ENCODE measurements at places on chromosomes 4 and X. TPM values are rescaled to one million over a fixed set of nuclear protein-coding genes. Genes with fewer than 3 reads are reported as not detected.

GRCh38 chrX:6885909-6886308, 261.6 kb upstream of the STS start:
- DNase-seq, result no peak

DNA sequence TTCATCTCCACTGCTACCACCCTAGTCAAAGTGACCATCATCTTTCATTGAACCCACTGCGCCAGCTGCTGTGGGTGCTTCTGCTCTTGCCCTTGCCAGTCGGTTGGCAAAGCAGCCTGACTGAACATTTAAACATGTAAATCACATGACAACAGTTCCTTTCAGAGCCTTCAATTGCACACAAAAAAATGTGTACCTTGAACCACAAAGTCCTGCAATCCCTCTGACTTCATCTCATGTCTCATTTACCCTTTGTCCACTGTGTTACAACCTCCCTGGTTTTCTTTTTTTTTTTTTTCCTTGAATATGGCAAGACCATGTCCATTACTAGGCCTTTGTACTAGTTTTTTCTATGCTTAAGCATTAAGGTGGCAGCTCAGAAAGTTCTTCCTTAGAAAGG, 183.5 kb downstream of the GBA3 start:
- no peak for DNase-seq

DNA sequence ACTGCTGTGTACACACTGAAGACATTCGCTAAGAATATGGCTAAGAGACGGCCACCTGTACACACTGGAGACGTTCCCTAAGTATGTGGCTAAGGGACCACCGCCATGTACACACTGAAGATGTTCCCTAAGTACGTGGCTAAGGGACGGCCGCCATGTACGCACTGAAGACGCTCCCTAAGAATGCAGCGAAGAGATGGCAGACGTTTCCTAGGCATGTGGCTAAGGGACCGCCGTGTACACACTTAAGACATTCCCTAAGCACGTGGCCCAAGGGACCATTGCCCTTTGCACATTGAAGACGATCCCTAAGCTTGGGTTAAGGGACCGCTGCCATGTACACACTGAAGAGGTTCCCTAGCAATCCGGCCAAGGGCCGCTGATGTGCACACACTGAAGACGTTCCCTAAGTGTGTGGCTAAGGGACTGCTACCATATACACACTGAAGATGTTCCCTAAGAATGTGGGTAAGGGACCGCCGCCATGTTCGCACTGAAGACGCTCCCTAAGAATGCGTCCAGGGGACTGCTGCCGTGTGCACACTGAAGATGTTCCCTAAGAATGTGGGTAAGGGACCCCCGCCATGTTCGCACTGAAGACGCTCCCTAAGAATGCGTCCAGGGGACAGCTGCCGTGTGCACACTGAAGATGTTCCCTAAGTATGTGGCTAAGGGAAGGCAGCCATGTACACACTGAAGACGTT, 36.7 kb downstream of the DHRSX start:
- no peak for DNase-seq

DNA sequence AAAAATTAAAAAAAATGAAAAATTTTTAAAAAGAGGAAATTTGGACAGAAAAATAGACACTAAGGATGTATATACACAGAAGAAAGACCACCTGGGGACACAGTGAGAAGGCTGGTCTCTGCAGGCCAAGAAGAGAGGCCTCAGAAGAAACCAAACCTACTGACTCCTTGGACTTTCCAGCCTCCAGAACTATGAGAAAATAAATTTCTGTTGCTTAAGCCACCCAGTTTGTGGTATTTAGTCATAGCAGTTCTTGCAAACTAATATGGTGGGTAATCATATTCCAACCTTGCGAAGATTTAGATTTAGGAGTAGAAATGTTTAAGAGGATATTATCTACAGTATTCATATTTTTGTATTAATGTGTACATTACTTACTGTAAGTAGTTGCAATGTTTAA, 56.4 kb downstream of the COQ2 start:
- no peak for DNase-seq

DNA sequence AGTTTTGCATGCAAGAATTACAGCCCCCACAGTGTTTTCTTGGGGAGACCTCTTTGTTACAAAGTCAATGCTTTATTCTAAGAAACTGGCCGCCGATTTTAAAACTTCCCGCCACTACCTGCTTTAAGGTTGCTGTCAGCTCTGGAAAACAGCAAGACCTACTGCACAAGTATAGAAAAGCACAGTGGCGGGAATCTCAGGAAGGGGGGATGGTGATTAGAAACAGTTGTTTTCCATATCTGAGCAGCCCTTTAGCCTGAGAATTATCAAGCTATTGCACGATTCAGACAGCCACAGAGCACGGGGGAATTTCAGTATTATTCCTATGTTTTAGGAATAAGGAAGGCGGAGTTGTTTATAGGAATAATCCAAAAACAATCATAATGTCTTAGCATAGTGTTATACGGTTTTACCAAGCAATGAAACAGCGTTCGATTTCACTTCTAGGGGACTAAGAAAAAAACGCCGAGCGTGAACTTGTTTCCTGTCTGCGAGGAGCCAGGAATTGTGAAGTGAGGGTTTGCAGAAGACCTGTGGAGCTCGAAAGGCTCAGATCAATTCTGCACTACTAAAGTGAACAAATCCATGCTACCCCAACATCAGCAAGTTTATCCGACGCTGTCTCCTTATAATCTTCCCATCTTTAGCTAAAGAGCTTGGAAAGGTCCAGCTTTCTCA, 81.3 kb downstream of the HMGN5 start:
- peak; percentile 22 for DNase-seq

DNA sequence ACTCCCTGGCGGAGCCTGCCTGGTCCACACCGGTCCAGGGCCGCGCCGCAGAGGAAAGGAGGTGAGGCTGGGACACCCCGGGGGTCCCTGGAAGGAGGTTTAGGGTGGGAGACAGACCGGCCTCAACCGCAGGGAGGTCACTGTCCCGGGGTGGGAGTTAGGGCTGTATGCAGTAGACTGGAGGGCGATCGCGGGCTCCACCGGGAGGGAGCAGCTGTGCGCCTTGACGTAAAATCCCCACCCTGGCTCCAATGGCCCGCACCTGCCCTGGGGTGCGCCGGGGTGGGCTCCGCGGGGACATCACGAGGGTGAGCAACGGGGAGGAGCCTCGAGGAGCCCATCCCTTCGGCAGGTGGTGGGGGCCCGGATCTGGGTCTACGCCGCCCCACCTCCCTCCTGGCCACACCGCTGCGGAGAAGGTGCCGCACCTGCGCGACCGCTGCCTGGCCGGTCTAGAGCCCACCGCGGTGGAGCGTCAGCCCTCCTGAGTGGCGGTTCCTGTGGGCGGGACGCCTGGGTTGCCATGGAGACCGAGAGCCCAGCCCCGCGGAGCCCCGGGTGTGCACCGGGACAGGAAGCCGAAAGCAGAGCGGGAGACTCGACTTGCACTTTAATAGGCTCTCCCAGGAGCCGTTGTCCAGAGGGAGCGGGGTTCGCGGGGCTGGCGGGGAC, 105.1 kb downstream of the ADRA2C start:
- DNase-seq, result peak; percentile 16

GRCh38 chrX:115948018-115948923, 222.3 kb upstream of the AGTR2 start:
- peak; percentile 35 for DNase-seq

DNA sequence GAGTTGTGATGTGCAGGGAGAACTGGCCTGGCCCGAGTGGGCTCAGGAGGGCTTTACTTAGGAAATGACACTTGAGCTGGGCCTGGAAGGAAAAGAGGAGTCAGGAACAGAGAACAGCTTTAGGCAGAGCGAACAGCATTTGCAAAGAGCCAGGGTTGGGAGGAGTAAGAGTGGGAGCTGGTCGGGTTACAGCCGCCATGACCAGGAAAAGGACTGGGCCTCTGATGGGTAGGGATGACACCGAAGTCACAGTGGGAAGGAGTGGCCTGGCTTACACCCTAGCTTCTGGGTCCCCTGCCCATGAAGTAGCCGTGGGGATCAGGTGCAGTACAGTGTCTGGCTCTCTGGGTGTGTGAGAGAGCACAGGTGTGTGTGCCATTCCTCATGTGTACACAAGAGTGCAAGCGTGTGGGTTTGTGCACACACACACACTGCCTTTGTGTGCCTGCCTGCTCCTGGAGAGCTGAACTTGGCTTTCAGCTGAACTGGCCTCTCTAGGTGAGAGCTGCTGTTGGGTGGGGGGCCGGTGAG, 31.6 kb downstream of the TRMT44 start:
- DNase-seq, result no peak

DNA sequence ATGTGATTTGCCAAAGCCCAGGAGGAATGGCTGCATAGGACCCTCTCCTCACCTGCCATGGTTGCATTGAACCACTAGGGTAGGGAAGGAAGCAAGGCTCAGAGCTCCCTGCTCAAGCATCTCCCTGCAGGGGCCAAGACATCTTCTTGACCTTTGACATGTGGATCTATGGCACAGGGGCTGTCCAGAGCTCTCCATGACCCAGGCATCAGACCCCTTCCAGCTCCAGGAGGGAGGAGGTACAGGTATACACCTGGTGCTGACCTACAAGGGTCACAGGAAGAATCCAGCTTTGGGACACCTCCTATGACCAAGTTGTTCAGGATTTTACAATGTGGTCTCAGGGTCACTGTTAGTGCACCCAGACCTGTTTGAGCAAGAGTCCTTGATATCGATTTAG, 23.2 kb upstream of the ASMTL start:
- DNase-seq, result no peak

GRCh38 chrX:153900831-153901752, 3.4 kb upstream of the AVPR2 start:
- peak; percentile 89 for DNase-seq

DNA sequence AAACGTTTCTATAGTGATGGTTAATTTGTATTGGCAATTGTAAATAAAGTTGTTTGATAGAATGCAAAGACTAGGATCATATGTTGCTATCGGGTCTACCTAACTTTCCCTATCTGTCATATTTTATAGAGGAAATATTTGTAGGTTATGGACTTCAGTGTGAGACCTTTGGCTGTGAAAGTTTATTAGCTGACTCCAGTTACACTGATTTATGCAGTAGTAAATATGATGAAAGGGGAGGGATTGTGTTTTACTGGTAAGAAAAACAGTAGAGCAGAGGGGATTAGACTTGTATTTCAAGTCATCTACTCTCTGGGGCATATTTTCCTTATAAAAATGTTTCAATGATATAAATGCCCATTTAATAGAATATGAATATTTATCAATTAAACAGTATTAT, 43.8 kb downstream of the ADGRL3 start:
- DNase-seq, result no peak

DNA sequence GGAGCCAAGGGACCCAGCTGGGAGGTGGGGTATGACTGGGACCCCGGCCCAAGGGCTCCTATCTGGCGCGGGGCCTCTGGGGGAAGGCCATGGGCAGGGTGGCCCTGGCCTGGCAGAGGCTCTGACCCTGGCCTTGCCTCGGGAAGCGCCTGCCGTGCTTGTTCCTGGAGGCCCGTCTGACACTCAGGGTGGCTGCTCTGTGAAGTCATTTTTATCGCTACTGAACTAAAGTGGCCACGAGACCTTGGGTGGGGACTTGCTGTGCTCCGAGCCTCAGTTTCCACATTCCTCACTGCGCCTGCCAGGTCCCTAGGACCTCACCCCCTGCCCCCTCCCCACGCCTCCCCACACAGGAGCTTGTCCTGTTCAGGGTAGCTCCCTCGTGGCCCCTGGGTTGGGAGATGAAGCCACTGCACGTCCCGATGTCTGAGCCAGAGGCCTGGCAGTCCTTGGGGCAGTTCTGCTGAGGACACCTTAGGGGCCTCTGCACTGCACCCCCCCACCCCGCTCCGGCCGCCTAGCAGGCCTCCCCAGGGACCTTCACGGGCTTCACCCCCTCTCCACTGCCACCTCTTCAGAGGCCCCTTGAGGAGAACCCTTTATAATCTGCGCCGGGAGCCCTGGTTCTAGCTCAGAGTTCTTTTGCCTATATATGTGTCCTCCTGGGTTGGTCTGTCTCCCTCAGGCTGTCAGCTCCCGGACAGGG, 639 bp upstream of the SORCS2 start:
- DNase-seq, result peak; percentile 39

DNA sequence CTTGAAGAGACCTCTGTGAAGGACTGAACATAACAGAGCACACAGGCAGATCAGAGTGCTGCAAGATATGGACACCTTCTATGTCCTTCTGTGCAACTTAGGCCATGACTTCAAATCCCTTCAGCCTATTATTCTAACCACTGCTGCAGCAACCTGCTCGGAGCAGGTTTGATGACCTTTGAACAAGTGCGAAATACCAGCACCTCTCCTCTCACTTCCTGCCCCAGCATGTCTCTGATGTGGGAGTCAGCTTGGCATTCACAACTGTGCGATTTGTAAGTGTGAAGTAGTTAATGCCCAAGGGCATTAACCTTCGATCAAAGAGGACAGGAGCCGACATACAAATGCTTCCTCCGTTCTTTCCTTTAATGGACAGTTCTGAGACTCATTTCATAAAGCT, 1.6 kb upstream of the EXOC1 start:
- no peak for DNase-seq

- peak; percentile 94 for DNase-seq
Measured at GRCh38 chr4:94852616-94853015, 94.9 kb downstream of the BMPR1B start.

DNA sequence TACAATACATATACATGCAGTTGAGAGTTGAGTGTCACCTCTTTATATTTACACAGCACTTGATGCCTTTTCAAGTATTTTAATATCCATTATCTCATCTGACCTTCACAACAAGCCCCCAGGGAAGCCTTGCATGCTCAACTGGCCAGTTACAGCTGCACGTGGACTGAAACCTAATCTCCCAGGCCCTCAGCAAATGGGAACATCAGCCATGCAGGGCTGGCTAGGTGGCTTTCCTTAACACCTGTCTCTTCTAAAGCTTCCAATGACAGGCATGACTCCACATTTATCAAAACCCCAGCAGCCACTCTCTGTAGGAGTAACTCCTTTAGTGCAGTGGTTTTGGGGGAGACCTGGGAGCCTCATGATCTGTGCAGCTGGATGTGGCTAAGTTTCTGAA, 56.4 kb downstream of the PHKA2 start:
- peak; percentile 37 for DNase-seq

DNA sequence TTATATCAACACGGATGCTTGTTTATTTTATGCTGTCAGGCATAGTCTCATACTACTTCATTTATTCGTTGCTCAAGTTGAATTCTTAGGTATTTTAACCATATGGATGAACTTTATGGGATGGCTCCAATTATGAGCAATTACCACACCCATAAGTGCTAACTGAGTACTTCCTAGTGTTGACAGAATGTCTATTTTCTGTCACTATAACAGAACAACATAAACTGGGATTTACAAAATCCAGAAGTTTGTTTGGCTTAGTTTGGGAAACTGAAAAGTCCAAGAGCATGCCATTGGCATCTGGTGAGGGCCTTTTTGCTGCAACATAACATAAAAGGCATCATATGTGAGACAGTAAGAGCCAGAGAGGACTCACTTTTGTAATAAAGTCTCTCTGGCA, 21.0 kb downstream of the SULT1E1 start:
- peak; percentile 25 for DNase-seq

- no peak for DNase-seq
Measured at GRCh38 chr4:81258841-81259550, 44.0 kb upstream of the PRKG2 start.

The RIBC1 gene
- total RNA-seq, result 0.31 TPM

The ATG4A gene
- 17.3 TPM for total RNA-seq

The DCAF12L2 gene
- total RNA-seq, result 15.1 TPM

The PAGE5 gene
- not detected for total RNA-seq

The PDE6B gene
- 12.0 TPM for total RNA-seq

Measured in muscle of leg (tissue), 16 donors.